ENCODE measurements at places on chromosomes 7 and 10. TPM values are rescaled to one million over a fixed set of nuclear protein-coding genes. Genes with fewer than 3 reads are reported as not detected.

CCDC146 gene
- total RNA-seq: 12.9 TPM

MEIG1 gene
- not detected for total RNA-seq

FXYD4 gene
- total RNA-seq: not detected

DNA sequence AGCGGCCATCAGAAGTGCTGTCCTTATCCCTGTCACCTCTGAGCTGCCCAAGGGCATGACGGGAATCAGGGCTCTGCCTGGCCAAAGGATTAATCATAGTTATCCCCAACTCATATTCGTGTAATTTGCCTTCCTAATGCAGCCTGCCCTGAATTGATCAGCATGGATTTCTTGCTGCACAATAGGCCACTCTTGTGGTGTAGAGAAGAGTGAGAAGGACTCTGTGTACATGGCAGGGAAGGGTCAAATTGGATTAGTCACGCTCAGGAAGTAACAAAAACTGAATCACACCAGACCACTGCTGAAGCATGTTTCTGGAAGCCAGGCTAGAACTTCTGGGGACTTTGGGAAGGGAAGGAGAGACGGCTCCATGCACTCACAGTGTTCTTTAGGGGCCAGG is 227.0 kb downstream of the BUB3 start:
- DNase-seq: no peak

PRSS2 gene
- total RNA-seq: 1.9 TPM

DNA sequence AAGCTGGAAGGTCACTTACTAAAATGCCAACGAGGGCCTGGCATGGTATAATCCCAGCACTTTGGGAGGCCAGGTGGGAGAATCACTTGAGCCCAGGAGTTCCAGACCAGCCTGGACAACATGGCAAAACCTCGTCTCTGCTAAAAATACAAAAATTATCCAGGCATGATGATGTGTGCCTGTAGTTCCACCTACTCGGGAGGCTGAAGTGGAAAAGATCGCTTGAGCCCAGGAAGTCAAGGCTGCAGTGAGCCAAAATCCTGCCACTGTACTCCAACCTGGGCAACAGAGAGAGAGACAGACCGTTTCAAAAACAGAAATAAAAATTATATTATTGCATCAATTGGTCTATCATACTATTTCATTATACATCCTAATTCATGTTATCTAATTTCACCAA is 18.1 kb upstream of the FAM53B start:
- DNase-seq: no peak

GRCh38 chr10:11110539-11110938 is 92.9 kb downstream of the CELF2 start:
- DNase-seq: no peak

DNA sequence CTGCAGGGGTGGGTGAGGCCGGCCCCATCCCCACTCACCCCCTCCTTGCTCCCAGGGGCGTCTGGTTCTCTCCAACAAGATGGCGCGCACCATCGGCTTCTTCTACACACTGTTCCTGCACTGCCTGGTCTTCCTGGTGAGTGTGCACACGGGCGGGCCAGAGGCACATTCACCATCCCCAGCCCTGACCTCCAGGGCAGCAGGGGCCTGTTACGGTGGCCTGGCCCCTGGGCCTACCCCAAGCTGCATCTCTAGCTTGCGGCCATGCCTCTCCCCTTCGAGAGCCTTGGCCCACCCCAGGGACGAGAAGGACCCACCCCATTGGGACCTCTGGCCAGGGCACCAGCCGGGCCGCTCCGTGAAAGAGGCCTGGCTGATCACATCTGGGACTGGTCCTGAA is 4.9 kb upstream of the SH2B2 start:
- DNase-seq: no peak

- DNase-seq: peak; percentile 80
Observed at GRCh38 chr10:33277135-33277536, 57.3 kb downstream of the NRP1 start.

- no peak for DNase-seq
Observed at GRCh38 chr10:34959321-34959720, 130.8 kb downstream of the CUL2 start.

- DNase-seq: no peak
Observed at GRCh38 chr7:66443946-66444345, 184.7 kb upstream of the KCTD7 start.

- peak; percentile 17 for DNase-seq
Observed at GRCh38 chr7:2722591-2722990, 34.6 kb downstream of the AMZ1 start.

LSM5 gene
- 31.0 TPM for total RNA-seq

GRCh38 chr10:22669163-22669711 is 45.1 kb downstream of the PIP4K2A start:
- no peak for DNase-seq

DNA sequence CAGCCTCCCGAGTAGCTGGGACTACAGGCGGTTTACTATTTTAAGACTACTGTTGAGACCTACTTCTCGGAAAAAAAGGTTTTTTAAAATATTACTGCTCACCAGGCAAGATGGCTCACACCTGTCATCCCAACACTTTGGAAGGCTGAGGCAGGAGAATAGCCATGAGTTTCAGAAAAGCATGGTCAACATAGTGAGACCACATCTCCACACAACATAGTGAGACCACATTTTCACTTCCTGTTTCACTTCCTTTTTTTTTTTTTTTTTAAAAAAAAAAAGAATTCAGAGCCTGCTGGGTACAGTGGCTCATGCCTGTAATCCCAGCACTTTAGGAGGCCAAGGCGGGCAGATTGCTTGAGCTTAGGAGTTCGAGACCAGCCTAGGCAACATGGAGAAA is 46.5 kb downstream of the SVOPL start:
- DNase-seq: no peak

ADARB2 gene
- not detected for total RNA-seq

DNA sequence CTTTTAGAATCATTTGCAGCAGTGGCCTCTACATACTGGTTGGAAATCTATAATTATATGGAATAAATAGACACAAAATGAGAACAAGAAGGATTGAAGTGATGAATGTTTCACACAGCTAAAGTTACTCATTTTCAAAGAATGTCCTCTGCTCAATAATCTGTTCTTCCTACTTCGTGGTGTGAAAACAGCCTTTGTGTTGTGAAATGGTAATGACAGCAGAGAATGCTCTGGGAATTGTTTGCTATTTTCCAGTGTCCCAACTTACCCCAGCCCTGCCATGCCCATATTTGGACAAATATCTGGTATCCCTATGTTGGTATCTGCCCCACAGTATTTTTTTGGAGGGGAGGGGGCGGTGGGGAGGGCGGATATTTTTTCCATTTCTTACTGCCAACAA is 130.4 kb downstream of the GLI3 start:
- no peak for DNase-seq
